ENCODE measurements at places on chromosomes 3 and 15.

GRCh38 chr3:194481103-194481502 lies 5.7 kb downstream of the ATP13A3 start:
- DNase-seq = no peak

DNA sequence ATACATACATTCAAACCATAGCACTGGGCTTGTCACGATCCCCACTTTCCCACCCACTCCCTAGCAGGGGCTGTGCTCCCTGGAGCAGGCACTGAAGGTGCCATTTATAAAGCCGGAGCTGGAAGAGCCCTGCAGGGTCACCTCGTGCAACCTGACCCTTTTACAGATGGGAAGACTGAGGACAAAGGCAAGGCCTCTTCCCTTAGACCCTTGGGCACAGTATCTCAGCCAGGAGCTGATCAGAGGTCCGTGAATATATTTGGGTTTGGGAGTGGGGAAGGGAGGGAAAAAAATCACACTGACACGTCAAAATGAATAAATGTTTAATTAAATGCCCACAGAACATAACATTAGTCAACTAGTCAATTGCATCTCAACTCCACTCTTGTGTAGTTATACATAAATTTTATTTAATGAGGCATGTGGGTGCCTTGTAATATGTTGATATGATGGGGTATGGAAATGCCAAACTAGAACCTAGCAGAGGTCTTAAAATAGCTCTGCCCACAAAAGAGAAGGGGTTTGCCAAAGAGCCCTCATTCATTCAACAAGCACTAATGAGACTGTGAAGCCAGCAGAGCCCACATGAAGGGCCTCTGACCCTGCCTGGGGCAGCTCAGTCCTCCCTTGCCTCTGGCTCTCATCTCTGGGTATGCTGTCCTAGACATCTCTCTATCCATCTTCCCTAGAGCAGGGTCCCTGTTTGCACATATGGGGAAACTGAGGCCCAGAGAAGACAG lies 119.4 kb downstream of the NUP210 start:
- no peak for DNase-seq

DNA sequence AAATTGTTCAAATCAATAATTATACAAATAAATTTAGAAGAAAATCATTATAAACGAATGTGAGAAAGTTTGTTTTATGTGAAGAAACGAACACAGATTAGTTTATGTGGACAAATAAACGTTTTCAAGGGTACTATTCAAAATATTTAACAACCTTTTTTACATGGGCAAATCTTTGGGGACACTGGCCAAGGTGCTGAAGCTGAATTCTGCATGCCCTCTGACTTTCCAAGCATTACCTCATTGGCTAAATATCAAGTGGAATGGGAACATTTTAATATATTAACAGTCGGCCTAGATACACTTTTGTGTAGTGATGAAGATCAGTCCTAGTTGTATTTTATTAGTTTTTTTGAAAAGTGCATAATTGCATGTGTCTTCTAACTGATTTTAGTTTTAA lies 636.4 kb upstream of the DPPA4 start:
- DNase-seq = no peak

DNA sequence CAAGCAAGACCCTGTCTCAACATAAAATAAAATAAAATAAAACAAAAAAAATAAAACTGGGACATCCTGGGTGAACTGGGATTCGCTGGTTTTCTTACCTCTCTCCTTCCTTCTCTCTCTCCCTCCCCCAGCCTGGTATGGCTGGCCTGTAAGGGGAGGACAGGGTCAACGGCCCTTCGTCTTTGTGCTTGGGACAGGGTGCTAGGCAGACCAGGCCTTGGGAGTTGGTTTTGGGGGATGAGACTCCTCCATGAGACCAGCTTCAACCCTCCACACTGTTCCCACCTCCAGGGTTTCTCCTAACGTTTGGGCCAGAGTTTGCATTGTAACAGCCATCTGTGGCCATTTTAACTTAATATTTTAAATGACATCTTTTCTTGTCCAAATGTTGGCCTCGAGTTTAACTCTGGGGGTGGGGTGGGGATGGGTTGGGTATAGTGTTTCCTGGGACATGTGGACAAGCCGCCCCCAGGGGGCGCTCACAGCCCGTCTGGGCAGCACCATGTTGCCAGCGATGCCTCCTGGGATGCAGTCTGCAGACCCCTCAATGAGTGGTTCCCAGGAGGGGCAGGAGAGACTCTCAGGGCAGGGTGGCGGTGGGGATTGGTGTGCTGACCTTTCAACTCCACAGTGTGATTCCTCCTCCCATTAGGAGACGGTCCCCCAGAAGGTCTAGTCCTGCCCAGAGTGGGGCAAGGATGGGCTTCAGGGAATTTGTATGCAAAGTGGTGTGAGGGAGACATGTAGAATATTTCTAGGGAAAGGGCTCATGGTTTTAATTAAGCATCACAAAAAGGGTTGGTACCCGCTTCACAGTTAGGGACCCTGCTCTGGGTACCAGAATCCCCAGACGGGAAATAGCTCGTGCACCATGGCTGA lies 37.7 kb upstream of the LCTL start:
- no peak for DNase-seq

DNA sequence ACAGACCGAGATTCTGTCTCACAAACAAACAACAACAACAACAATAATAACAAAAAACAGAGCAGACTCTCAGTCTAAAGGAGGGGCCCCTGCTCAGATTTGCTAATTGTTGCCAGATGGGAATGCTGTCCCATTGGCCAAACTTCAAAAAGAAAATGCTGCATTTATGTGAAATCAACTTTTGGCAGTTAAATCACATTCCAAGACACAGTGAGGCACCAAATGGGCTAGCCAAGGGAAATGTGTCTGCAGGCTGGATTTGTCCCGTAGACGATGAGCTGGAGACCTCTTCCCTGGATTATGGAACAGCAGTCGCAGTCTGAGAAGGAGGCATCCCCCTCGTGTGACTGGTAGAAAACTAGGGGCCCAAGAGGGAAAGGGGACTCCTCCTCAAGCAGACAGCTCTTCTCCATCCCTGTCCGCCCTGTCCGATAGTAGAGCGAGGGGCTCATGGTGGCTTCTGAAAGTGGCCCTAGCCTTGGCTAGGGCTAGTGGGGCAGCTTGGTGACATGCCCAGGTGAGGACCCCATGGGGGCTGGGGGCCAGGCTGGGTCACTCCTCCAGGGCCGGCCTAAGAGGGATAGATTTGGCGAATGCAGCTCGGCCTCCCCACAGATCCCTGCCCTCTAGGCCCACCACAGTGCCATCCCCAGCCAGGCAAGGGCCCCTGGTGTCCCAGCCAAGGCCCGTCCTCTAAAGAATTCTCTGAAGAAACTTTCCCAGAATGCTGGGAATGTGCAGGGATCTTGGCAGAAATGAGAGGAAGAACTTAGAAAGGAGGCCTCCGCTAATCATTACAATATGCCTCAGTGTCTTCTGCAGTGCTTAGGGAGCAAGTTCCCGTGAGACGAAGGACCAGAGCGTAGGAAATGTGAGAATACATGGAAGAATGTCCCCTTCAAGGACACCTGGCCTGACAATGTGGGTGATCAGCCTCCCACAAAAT lies 2.0 kb downstream of the SLC22A14 start:
- DNase-seq = no peak

DNA sequence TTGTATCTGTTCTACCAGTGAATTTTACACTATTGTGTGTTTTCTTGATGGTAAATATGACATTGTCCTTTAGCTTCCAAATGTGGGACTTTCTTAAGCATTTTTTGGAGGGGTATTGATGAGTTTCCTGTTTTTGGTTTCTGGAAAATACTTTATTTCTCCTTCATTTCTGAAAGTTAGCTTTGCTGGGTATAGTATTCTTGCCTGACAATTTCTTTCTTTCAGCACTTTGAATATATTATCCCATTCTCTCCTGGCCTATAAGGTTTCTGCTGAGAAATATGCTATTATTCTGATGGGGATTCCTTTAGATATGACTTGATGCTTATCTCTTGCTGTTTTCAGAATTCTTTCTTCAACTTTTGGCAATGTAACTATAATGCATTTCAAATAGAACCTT lies 15.4 kb upstream of the ATP2C1 start:
- no peak for DNase-seq

DNA sequence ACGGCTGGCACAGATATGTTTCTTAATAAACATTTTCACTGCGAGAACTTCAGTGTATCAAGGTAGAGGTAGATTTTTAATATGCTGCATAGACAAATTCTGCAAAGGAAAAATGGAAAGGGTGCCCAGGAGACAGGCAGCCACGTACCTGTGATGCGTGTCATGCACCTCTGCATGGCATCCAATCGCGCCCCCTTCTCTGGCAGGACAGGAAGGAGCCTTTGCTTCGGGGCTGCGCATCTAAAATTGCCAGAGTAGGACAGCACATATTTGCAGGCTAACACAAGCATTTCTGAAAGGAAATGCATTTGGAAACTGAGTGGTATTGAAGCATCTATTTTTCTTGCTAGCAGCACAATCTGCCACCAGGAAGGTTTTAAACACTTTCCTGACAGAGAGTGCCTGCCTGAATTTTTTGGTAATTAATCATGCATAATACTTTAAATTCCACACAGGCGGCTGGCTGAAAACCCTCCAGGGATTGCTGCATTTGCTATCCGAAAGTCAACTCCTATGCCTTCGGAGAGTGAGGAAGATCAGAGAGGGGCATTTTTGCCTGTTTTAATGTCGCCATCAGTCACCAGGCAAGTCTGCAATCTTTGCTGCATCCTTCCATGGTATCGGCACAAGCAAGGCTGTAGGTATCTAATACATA lies 165.1 kb upstream of the ATP10A start:
- no peak for DNase-seq

DNA sequence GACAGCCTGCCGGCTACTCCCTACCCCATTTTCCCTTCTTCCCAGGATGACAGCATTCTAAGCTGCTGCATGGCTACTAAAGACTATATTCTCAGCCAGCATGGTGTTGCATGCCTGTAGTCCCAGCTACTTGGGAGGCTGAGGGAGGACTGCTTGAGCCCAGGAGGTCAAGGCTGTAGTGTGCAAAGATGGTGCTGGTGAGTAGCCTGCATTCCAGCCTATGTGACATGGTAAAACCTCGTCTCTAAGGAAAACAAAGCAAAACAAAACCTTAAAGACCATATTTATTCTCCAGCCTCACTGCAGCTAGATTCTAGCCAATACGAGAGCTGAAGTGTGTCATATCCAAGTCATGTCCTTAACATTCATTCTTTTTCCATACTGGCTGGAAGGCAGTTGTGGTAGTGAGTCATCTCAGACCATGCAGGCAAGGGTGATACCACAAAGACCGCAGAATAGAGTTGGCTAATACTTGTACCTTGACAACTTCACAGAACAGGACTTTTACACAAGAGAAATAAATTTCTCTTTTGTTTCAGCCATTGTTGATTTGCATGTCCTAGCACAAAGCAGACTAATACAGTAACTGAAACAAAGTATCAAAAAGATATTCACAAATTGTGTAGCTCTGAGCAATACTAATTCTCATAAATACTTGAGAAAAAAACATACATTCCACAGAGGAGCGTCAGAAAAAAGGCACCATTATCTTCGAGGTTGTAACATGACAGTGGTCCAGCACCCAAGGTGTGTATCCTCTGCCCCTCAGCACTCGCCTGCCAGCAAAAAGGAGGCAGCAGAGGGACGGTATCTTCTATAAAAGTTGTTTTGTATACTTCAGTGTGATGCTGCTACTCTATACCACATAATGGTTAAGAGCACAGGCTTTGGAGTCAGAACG lies 14.8 kb downstream of the PBRM1 start:
- no peak for DNase-seq

DNA sequence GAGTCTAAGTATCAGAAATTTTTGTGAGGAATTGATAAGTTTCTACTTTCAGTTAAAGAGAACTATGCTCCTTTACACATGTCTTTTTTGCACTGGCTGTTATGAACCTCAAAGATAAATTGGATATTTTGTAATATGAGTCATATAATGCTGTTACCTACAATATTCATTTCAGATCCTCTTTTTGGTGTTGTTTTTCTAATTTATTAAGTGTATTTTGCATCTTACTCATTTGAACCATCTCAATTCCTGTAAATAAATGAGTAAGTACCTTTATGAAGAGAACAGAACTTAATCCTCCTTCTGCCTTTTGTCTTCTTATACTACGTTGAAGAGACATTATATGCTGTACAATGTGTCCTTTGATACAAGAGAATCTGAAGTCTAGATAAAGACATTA lies 74.4 kb downstream of the ZIC1 start:
- DNase-seq = no peak

DNA sequence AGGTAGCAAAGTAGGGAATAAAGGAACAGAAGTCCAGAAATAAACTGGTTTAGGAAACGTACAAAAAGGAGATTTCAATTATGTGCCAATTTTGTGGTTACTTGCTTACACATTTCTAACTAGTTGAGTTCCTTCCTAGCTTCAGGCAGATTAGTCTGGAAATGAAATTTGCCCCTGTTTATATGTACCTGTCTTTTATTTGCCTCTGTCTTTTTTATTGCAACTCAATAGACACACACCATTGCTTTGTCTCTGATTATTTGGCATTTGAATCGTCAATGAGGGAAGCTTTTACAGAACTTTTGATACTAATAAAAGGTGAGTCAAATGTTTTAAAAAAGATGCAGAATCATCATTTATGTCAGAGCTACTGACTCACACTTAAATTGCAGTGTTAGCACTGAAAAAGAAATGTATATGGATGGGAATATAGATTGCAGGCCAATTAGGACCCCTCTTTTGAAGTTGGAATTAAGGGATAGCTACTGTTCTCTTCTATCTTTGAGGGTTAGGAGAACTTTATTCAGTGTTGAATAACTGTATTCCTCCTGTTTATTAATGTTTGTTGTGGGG lies 60.5 kb downstream of the TRAK1 start:
- DNase-seq = no peak

DNA sequence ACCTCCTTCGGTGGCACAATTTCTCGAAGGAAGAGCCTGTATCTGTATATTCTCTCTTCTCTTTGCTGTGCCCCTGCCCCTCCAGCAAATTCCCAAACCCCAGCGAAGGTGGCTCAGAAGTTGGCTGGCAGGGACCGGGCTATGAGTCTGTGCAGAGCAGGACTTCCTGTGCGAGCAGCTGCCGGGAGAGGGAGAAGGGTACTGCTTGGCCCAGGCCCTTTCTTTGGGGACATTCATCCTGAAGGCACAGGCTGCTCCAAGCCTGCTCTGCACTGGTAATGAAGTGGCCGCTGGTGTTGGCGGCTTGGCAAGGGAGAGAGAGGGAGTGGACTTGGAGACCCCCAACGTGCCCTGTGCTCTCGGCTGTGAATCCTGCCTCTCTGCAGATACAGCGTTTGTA lies 1.5 kb downstream of the SLC6A11 start:
- no peak for DNase-seq

GRCh38 chr3:38257583-38257982 lies 8.0 kb upstream of the SLC22A13 start:
- DNase-seq = no peak
